ENCODE measurements at places on chromosomes 7 and 10.
A peak's percentile ranks its signal among the peaks of the same experiment; 100 is the strongest.

- DNase-seq, result no peak
Observed at GRCh38 chr7:121163699-121164098, 165.1 kb upstream of the WNT16 start.

DNA sequence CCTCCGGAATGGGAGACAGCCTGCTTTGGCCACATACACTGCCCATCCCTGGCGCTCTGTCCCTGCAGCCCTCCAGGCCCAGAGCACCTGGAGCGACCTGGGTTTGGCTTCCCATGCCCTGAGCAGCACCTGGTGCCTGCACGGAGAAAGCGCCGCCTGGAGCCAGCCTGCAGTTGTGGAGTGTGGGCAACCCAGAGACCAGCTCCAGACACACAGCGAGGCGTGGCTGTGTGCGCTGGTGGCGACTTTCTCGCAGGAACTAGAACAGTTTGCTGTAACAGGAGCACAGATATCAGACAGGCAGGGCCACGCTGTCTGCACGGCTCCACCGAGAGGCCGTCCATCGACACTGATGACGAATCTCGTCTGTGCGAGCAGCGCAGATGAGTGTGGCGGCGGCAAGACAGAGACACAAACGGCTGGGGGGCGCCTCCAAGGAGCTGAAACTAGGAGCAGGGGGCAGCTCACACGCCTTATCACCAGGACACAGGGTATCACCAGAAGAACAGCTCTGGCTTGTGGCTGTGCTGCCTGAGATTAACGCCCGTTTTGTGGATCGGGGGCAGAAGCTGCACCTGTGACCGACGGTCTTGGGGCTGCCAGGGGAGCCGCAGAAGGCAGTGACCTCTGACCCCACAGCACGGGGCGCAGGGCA, 275.3 kb downstream of the DNAJB6 start:
- no peak for DNase-seq

GRCh38 chr10:1187151-1187854, 131.1 kb downstream of the WDR37 start:
- peak; percentile 39 for DNase-seq

GRCh38 chr7:142352543-142352942, 94.7 kb upstream of the PRSS58 start:
- DNase-seq, result no peak

GRCh38 chr10:102449321-102450123, 1.8 kb downstream of the C10orf95 start:
- DNase-seq, result peak; percentile 90

GRCh38 chr10:53990799-53991238, 810.2 kb downstream of the PCDH15 start:
- no peak for DNase-seq

- DNase-seq, result no peak
Observed at GRCh38 chr10:116873134-116873533, 23.8 kb downstream of the ENO4 start.

- DNase-seq, result no peak
Observed at GRCh38 chr10:69142983-69143382, 19.0 kb downstream of the VPS26A start.

DNA sequence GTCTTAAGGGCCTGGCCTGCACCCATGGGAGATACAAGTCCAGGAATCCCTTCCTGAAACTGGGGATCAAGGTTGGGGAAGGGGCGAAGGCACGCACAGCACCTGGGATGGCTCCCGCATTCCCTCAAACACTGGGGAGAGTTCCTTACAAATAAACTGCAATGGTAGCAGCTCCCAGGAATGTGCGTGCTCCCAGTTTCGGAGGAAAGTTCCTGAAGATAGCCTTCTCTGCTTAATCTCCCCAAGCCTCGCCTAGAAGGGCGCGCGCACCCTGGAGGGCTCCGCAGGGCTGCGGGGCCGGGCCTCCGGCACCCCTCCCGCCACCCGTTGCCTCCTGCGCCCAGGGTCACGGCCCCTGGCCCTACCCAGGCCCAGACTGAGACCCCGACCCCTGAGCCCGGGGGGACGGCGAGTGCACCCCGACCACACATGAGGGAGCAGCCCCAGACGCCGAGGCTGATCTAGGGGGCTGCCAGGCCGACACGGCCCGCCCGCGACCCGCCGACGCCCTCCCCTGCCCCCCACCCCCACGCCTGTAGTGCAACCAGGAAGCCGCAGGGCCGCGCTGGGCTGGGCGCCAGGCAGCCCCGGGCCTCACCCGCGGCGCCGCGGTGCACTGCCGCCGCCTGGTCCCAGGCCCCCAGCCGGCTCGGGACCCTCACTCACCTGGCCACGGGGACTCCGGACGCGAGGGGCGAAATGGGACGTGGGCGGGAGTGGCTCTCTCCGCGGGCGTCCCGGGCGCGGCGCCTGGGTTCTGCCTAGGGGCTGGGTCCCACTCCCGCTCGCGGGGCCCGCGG, 460 bp downstream of the ANXA11 start:
- peak; percentile 64 for DNase-seq

DNA sequence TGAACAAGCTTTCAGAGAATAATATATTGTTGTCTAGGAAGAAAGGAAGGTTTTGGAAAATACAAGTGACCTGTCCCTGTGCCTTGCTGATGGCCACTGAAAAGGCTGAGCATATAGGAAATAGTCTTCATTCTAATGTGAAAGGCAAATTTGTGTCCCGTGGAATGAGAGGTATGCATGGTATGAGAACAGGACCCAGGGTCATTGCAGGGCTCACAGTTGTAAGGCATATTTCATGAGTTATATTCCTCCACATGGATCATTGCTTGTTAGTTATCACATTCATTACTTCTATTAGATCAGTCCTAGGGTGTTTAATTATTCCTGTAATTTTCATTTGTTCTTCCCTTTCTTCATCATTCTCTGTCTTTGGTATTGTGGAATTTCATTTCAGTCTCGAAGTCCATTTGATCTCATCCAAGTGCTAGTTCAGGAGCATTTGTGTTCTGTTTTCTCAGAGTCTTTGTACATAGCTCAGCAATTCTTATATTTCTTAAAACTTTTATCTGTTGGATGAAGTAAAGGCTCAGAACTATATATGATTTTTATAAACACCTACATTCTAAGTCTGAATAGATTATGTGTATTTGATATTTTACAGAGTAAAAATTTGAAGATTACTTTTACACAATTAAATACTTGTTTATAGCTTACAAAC, 39.4 kb upstream of the ARHGAP21 start:
- peak; percentile 57 for DNase-seq

GRCh38 chr10:133278577-133279265, 2.1 kb upstream of the ADAM8 start:
- peak; percentile 96 for DNase-seq

GRCh38 chr10:76302481-76302880, 871.1 kb downstream of the LRMDA start:
- no peak for DNase-seq

GRCh38 chr10:6144406-6145165, 55.8 kb downstream of the RBM17 start:
- DNase-seq, result peak; percentile 90

Measured in islet precursor cell (in vitro differentiated cells).